GM23338 (cell line): ENCODE measurements at places on chromosomes 5 and 9.

DNA sequence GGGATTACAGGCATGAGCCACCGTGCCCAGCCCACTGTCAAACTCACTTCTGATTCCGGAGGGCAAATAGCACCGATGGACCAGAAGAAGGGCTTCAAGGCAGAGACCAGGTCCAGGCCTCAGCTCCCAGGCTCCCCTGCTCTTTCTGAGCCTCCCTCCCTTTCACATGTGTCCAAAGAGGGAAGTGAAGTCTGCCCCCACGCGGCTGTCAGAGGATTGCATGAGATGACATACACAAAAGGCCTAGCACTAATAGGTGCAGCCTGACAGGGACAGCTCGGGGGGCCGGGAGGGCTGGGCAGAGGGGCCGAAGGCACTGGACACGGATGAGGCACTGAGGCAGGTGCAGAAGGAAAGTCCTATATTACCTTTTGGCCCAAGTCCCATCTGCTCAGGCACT is 16.1 kb downstream of the FBP1 start:
- H3K4me1 ChIP-seq, result no peaks in the 10 kb centered on the region
- peak; percentile 77 for DNase-seq
- no peaks in the 10 kb centered on the region for H3K36me3 ChIP-seq
- H3K4me3 ChIP-seq, result no peak overlapping the region
- no peaks in the 10 kb centered on the region for H3K27me3 ChIP-seq
- no peak overlapping the region for H3K27ac ChIP-seq

GRCh38 chr5:980966-981365 is 27.6 kb upstream of the NKD2 start:
- no peak for DNase-seq
- H3K27ac ChIP-seq, result no peak overlapping the region
- no peak overlapping the region for H3K4me3 ChIP-seq
- no peaks in the 10 kb centered on the region for H3K4me1 ChIP-seq
- H3K27me3 ChIP-seq, result no peaks in the 10 kb centered on the region

GRCh38 chr5:142545650-142546322 is 140.1 kb downstream of the FGF1 start:
- H3K27me3 ChIP-seq, result no peaks in the 10 kb centered on the region
- no peaks in the 10 kb centered on the region for H3K36me3 ChIP-seq
- H3K4me1 ChIP-seq, result peaks cover 29% of the 10 kb centered on the region
- DNase-seq, result no peak
- H3K4me3 ChIP-seq, result no peak overlapping the region
- H3K27ac ChIP-seq, result no peak overlapping the region

DNA sequence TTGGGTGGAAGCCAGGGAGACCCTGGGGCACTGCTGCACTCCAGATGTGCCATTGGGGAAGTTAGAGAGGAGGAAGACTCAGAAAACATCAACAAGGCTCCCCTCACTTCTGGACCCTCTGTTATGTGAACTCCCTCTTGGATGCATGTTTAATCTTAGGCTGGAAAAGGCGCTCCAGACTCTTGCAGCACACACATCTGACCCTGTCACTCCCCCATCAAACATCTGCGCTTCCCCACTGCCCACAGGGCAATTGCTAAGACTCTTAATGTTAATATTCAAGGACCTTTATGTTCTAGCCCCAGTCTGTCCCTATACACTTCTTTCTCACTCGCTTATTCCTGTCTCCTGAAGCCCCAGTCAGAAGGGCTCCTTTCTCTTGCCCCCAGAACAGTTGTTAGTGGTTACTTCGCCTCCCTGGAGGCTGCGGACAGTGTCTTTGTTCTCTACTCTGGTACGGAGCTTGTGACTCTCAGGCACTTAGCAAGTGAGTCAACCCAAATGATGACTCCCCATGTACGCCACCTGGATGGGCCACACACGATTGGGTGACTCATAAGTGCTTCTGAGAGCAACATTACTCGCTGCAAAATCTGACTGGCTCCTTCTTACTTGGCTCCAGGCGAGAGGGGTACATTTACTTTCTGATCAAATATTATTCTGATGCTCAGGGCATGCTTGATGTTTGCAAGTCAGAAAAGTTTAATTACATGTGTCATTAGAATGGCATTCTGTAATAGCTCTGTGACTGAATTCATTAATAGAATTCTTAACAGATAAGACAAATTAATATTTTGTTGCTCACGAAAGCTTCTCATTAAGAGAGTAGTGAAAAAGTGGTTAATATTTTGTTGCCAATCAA is 193.6 kb downstream of the HSPA4 start:
- H3K4me1 ChIP-seq, result no peaks in the 10 kb centered on the region
- H3K4me3 ChIP-seq, result no peak overlapping the region
- H3K27me3 ChIP-seq, result no peaks in the 10 kb centered on the region

GRCh38 chr9:34520096-34520495 is 2.7 kb downstream of the ENHO start:
- H3K4me3 ChIP-seq, result no peak overlapping the region
- no peaks in the 10 kb centered on the region for H3K36me3 ChIP-seq

GRCh38 chr5:1331861-1332405 is 13.0 kb downstream of the CLPTM1L start:
- no peak overlapping the region for H3K27ac ChIP-seq
- DNase-seq, result no peak
- no peak overlapping the region for H3K4me3 ChIP-seq
- H3K4me1 ChIP-seq, result no peaks in the 10 kb centered on the region
- H3K36me3 ChIP-seq, result peaks cover 23% of the 10 kb centered on the region
